Ascending aorta (tissue), 2 donors: ENCODE measurements at places on chromosomes 3 and 15. TPM values are rescaled to one million over a fixed set of nuclear protein-coding genes. Genes with fewer than 3 reads are reported as not detected.
A peak's percentile ranks its signal among the peaks of the same experiment; 100 is the strongest.

GRCh38 chr15:58585693-58586443 is 154.1 kb downstream of the LIPC start:
- H3K27me3 ChIP-seq: no peaks in the 10 kb centered on the region
- H3K36me3 ChIP-seq: no peaks in the 10 kb centered on the region
- no peak for DNase-seq
- H3K4me3 ChIP-seq: no peak overlapping the region
- H3K27ac ChIP-seq: no peak overlapping the region

- H3K4me3 ChIP-seq: no peak overlapping the region
- H3K4me1 ChIP-seq: no peaks in the 10 kb centered on the region
- no peak for DNase-seq
- H3K36me3 ChIP-seq: peaks cover 45% of the 10 kb centered on the region
- H3K27ac ChIP-seq: no peak overlapping the region
These were observed 15.2 kb downstream of the ALS2CL start for GRCh38 chr3:46678280-46678679.

GRCh38 chr3:131223373-131224289 is 157.9 kb upstream of the NUDT16 start:
- H3K4me1 ChIP-seq: no peaks in the 10 kb centered on the region
- DNase-seq: no peak
- no peak overlapping the region for H3K27ac ChIP-seq
- H3K27me3 ChIP-seq: no peaks in the 10 kb centered on the region

The FEZF2 gene
- total RNA-seq: not detected

GRCh38 chr3:191961529-191961928 is 500.6 kb downstream of the PYDC2 start:
- H3K4me3 ChIP-seq: no peak overlapping the region
- no peaks in the 10 kb centered on the region for H3K36me3 ChIP-seq
- no peak for DNase-seq

- H3K36me3 ChIP-seq: no peaks in the 10 kb centered on the region
- no peaks in the 10 kb centered on the region for H3K4me1 ChIP-seq
- DNase-seq: no peak
- no peak overlapping the region for H3K27ac ChIP-seq
- H3K4me3 ChIP-seq: no peak overlapping the region
These were observed 14.1 kb downstream of the TBC1D21 start for GRCh38 chr15:73887481-73887880.

The AGBL1 gene
- not detected for total RNA-seq

The CACNA2D2 gene
- total RNA-seq: 0.85 TPM

DNA sequence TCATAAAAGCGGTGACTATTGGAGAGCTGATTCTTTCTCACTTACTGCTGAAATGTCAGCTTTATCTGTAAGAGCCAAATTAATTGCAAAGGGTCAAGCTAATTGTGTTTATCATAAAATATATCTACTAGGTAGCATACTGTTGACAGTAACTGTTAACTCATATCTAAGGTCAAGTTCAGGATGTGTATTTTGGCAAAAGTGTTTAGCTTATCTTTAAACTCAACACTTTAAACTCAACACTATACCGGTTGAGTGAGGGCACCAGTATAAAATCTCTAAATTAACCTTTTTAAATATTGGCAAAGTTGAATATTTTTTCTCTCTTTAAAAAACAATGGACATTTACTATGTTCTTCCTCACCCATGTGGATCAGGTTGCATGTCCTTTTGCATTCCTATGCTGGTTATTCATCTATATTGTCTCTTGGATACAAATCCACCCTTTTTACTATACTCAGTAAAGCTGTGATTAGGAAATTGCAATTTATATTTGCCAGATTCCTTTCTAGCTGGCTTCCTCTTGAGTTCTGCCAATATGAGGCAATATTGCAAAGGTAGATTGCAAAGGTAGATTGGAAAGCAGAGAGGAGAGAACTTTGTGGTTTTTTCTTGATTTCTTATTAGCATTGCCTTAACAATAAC is 344.6 kb upstream of the DCBLD2 start:
- H3K4me3 ChIP-seq: no peak overlapping the region
- H3K27ac ChIP-seq: peak overlapping the region; percentile 77
- no peak for DNase-seq
- H3K4me1 ChIP-seq: peaks cover 46% of the 10 kb centered on the region

GRCh38 chr3:40292637-40293349 is 16.7 kb upstream of the EIF1B start:
- no peak overlapping the region for H3K4me3 ChIP-seq
- no peaks in the 10 kb centered on the region for H3K36me3 ChIP-seq
- no peaks in the 10 kb centered on the region for H3K4me1 ChIP-seq
- H3K27ac ChIP-seq: no peak overlapping the region
- no peak for DNase-seq

GRCh38 chr3:173025941-173026340 is 115.1 kb downstream of the SPATA16 start:
- no peak for DNase-seq
- H3K27ac ChIP-seq: no peak overlapping the region

- no peak overlapping the region for H3K27ac ChIP-seq
- no peak overlapping the region for H3K4me3 ChIP-seq
- H3K4me1 ChIP-seq: no peaks in the 10 kb centered on the region
- no peaks in the 10 kb centered on the region for H3K36me3 ChIP-seq
- H3K27me3 ChIP-seq: no peaks in the 10 kb centered on the region
These were observed 54.9 kb upstream of the SNRK start for GRCh38 chr3:43231276-43232000.

GRCh38 chr3:114716916-114717315 is 423.1 kb downstream of the TIGIT start:
- no peak overlapping the region for H3K27ac ChIP-seq
- DNase-seq: no peak
- H3K4me1 ChIP-seq: no peaks in the 10 kb centered on the region
- H3K27me3 ChIP-seq: no peaks in the 10 kb centered on the region
- no peak overlapping the region for H3K4me3 ChIP-seq

The MEIS2 gene
- 11.5 TPM for total RNA-seq

- no peaks in the 10 kb centered on the region for H3K27me3 ChIP-seq
- H3K4me1 ChIP-seq: no peaks in the 10 kb centered on the region
- no peak overlapping the region for H3K27ac ChIP-seq
- no peak overlapping the region for H3K4me3 ChIP-seq
- H3K36me3 ChIP-seq: peaks cover 24% of the 10 kb centered on the region
These were observed 53.9 kb downstream of the ROPN1B start for GRCh38 chr3:126022741-126023359.

The ISG20 gene
- 5.3 TPM for total RNA-seq

GRCh38 chr3:71530903-71531530 is 52.5 kb downstream of the FOXP1 start:
- H3K4me3 ChIP-seq: no peak overlapping the region
- no peaks in the 10 kb centered on the region for H3K4me1 ChIP-seq
- H3K27ac ChIP-seq: no peak overlapping the region
- no peak for DNase-seq
- no peaks in the 10 kb centered on the region for H3K36me3 ChIP-seq

DNA sequence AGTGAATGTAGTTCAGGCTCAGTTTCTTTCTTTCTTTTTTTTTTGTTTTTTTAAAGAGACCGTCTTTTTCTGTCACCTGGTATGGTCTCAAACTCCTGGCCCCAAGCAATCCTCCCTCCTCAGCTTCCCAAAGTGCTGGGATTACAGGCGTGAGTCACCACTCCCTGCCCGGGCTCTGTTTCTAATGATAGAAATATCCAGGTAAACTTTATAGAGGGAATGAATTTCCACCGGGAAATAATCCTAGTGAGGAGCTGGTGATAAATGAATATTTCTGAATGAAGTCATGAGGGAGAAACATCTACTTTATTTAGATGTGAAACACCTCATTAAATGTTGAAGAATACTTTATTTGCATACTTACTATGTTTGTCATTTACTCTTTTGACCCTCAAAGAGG is 7.2 kb downstream of the RNF13 start:
- no peaks in the 10 kb centered on the region for H3K36me3 ChIP-seq
- no peaks in the 10 kb centered on the region for H3K4me1 ChIP-seq
- no peak for DNase-seq
- no peak overlapping the region for H3K4me3 ChIP-seq

DNA sequence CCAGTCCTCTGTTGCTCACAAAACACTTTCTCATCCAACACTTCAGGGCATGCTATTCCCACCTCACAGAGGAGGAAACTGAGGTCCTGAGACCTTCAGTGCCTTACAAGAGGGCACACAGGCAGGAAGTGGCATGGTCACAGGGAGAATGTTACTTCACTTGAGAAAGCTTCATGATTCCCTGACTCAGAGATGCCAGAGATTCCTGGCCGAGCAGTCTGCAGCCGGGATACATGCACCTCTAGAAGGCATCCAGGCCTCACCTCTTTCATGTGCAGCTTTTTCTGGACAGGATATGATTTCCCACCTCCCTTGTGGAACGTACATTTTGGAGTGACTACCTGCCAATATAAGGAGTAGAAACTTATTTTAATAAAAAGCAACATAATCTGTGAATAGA is 2.8 kb upstream of the SST start:
- no peak for DNase-seq
- no peak overlapping the region for H3K27ac ChIP-seq
- no peaks in the 10 kb centered on the region for H3K36me3 ChIP-seq

- peak; percentile 46 for DNase-seq
- H3K27me3 ChIP-seq: no peaks in the 10 kb centered on the region
- no peaks in the 10 kb centered on the region for H3K4me1 ChIP-seq
- H3K27ac ChIP-seq: no peak overlapping the region
- H3K36me3 ChIP-seq: no peaks in the 10 kb centered on the region
- no peak overlapping the region for H3K4me3 ChIP-seq
These were observed 19.7 kb downstream of the NIPA1 start for GRCh38 chr15:22806156-22806555.
